ENCODE measurements at places on chromosomes 3 and 15.
A peak's percentile ranks its signal among the peaks of the same experiment; 100 is the strongest.

- DNase-seq = peak; percentile 90
These were observed 169.0 kb downstream of the GHSR start for GRCh38 chr3:172279191-172279640.

DNA sequence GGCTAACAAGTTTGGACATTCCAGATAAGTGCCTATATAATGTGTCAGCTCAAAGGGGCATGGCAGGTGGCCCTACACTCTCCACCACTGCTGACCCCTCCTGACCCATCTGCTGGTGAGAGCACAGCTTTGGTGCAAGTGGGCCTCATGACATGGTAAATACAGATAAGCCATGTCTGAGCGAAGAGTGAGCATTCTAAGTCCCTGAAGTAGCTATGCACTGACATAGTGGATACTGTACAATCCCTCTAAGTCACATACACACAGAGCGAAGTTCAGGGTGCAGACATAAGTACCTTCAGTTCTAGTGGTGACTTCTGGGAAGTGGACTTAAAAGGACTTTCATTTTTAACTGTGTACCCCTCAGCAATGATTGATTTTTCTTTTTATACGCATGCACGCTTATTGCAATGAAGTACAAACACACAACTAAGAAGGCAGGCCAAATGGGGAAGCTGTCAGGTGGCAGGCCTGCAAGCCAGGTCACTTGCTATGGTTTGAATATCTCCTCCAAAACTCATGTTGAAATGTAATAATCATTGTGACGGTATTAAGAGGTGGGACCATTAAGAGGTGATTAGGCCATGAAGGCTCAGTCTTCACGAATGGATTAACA lies 41.5 kb downstream of the TBC1D2B start:
- no peak for DNase-seq

- no peak for DNase-seq
These were observed 645.5 kb downstream of the RBMS3 start for GRCh38 chr3:29926378-29926777.

- no peak for DNase-seq
These were observed 134.3 kb downstream of the GLDN start for GRCh38 chr15:51475736-51476135.
